A549 treated with Mapracorat at 1 μM for 4 hours (cell line): ENCODE measurements at places on chromosomes 11 and 22. TPM values are rescaled to one million over a fixed set of nuclear protein-coding genes. Genes with fewer than 3 reads are reported as not detected.

The CASP1 gene
- total RNA-seq: 0.45 to 1.0 TPM (median 0.57 TPM) in 3 of 5 replicates, not detected in the others

The SHANK2 gene
- 5.5 to 8.8 TPM (median 6.9 TPM) in 5 replicates for total RNA-seq

The AMPD3 gene
- 6.6 to 8.4 TPM (median 7.4 TPM) in 5 replicates for total RNA-seq

The MMP3 gene
- 0.13 to 0.48 TPM in 2 of 5 replicates, not detected in the others for total RNA-seq

The MRPL48 gene
- total RNA-seq: 43.5 to 51.3 TPM (median 48.0 TPM) in 5 replicates

The FADS1 gene
- total RNA-seq: 162 to 234 TPM (median 202 TPM) in 5 replicates
